T-helper 22 cell (primary cell): ENCODE measurements at places on chromosomes 5 and 9.

- DNase-seq, result peak; percentile 44
Observed at GRCh38 chr9:136532799-136533774, 12.8 kb downstream of the NOTCH1 start.

DNA sequence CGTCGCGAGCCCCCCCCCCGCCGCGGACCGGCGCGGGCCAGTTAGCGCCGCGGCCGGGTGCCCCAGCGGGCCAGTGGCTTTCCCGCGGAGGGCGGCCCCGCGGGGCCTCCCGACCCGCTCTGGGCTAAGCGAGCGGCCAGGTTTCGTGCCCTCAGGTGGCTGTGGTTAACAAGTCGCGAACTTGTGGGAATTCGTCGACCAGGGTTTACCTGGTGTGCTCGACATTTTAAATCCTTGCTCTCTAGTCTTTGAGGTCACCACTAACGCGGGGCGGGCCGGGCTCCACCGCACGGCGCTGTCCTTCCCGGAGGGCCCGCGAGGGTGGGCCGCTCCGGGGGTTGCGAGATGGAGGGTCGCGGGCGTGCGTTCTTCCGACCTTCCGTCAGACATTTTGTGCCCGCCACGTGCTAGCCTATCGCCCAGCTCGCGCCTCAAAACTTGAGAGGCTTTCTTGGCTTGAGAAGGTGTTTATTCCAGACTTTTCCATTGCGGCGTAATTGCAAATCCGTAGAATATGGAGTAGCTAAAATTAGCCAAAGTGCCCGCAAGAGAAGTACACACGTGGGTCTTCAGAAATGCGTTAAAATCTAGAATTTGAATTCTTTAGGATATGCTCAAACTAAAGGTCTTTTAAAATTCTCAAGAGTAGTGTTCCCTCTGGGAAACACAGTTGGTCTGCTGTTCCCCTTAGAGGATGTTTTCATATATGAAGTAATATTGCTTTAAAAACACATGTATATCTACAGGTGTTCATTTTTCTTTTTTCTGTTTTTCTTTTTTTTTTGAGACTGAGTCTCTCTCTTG is 2.1 kb downstream of the ANP32B start:
- DNase-seq, result no peak

- peak; percentile 73 for DNase-seq
Observed at GRCh38 chr9:33458444-33458843, 11.1 kb upstream of the AQP3 start.

DNA sequence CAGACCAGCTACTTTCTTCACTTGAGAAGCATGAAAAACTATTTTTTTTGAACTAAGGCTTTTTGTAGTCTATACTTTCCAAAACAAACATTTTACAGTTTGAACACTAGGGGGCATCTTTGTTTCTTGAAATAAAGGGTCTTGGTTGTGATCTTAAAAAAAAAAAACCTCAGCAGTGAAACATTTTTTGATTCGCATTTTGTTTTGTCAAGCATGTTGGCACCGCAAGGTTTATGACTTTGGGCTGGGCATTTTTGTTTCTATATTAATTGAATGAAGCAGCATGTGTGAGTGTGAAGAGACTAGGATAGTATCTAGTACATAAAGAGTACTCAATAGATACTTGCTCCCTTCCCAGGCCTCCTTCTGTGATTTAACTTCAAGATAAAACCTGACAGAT is 31.6 kb upstream of the ACOT12 start:
- DNase-seq, result no peak

DNA sequence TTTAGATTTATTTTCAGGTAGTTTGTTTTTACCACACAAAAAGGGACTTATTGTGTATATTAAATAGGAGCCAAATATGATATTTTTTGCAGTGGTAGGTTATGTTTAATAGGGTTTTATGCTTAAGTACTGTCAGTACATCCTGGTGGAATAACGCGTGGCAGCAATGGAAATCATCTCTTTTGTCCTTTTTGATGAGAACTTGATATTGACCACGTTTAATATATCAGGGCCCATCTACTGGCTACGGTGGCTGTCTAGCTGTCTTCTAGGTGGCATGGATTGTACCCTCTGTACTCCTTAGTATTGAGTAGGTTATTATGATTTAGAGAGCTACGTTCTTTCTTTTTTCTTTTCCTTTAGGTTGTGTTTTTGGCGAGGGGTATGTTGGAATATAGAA is 2.6 kb downstream of the BASP1 start:
- no peak for DNase-seq

- DNase-seq, result no peak
Observed at GRCh38 chr5:1412163-1412562, 33.1 kb downstream of the SLC6A3 start.

DNA sequence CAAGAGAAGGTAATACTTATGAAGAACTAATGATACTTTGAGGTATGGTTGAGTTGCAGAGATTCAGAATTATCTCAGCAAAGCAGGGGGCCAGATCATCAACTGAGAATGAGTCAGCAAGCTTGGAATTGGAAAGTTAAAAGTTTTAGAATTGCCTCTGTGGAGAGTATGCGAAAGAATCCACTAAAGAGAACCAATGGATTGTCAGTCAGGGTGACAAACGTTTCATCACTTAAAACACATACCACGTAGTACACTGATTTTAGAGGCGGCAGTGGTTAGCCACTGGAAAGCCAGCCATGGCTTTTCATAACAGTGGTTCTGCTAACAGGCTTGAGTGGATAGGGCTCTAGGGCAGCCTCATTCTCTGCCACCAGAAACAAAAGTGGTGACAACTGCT is 30.7 kb downstream of the AOPEP start:
- no peak for DNase-seq

DNA sequence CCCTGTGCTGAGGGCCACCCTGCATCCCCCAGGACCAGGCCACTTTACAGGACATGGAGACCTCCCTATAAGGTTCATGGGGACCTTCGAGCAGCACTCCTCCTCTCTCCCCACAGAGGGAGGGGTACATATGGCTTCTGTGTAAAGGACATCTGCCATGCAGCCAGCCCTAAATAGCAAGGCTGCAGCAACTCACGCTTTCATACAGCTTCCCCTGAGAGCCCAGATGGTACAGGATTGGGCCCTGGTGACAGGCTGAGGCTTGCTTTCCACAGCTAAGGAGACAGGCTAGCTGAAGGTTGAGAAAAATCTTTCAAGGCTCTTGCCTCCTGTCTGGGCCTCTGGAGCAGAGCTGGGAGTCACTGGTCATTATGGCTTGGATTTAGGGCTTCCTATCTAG is 147.0 kb upstream of the ZNF366 start:
- DNase-seq, result no peak
